ENCODE measurements at places on chromosomes 7 and 10. TPM values are rescaled to one million over a fixed set of nuclear protein-coding genes. Genes with fewer than 3 reads are reported as not detected.

Gene TMEM236
- 0.17 TPM for total RNA-seq

Gene STEAP2
- 1.7 TPM for total RNA-seq

Gene CPA2
- not detected for total RNA-seq

Gene SSC4D
- total RNA-seq, result 0.98 TPM

Gene SPDYE2
- not detected for total RNA-seq

Gene AKR1C3
- 119 TPM for total RNA-seq

Gene PPP1R9A
- 19.2 TPM for total RNA-seq

Gene PON3
- 0.85 TPM for total RNA-seq

Gene MLXIPL
- not detected for total RNA-seq

Gene DLX6
- not detected for total RNA-seq

Gene ANXA8
- not detected for total RNA-seq

Gene AGAP3
- total RNA-seq, result 142 TPM

Gene HHEX
- 66.9 TPM for total RNA-seq

Gene MXI1
- total RNA-seq, result 9.5 TPM

Gene LIPM
- not detected for total RNA-seq

Gene LDB3
- total RNA-seq, result not detected

Gene KCNH2
- under 0.01 TPM for total RNA-seq

Gene SPDYE8
- total RNA-seq, result not detected

Gene CISD1
- total RNA-seq, result 50.4 TPM

Gene DPYSL4
- 6.1 TPM for total RNA-seq

Gene ZNF485
- total RNA-seq, result 1.0 TPM

Gene LIPF
- total RNA-seq, result not detected

Gene DENND2A
- 1.0 TPM for total RNA-seq

Gene EGFR
- 0.56 TPM for total RNA-seq

Gene ARHGAP19
- total RNA-seq, result 11.4 TPM

Gene SCIN
- total RNA-seq, result 2.6 TPM

Gene ADRA2A
- total RNA-seq, result not detected

Gene SEMA3D
- 20.4 TPM for total RNA-seq

Gene CPEB3
- total RNA-seq, result 1.7 TPM

Gene MACC1
- total RNA-seq, result under 0.01 TPM

Gene PPP1R17
- not detected for total RNA-seq

Gene RAPGEF5
- total RNA-seq, result 269 TPM

Gene CALN1
- 0.17 TPM for total RNA-seq

Gene RNF32
- total RNA-seq, result 0.23 TPM

Gene IRF5
- 0.17 TPM for total RNA-seq

Gene NXPH1
- not detected for total RNA-seq

Gene IL2RA
- not detected for total RNA-seq

Gene LRRTM3
- not detected for total RNA-seq

Gene GIMAP8
- 157 TPM for total RNA-seq

Gene GSTO2
- 0.85 TPM for total RNA-seq

Gene WNT16
- not detected for total RNA-seq

Gene NEBL
- total RNA-seq, result 2.6 TPM

All from dermis blood vessel endothelial cell (primary cell).